Stimulated activated CD4-positive, alpha-beta T cell treated with anti-CD3 and anti-CD28 coated beads, Interleukin-4, amount 100 ng/mL, for 24 hours (primary cell): ENCODE measurements at places on chromosomes 4 and X.
A peak's percentile ranks its signal among the peaks of the same experiment; 100 is the strongest.

DNA sequence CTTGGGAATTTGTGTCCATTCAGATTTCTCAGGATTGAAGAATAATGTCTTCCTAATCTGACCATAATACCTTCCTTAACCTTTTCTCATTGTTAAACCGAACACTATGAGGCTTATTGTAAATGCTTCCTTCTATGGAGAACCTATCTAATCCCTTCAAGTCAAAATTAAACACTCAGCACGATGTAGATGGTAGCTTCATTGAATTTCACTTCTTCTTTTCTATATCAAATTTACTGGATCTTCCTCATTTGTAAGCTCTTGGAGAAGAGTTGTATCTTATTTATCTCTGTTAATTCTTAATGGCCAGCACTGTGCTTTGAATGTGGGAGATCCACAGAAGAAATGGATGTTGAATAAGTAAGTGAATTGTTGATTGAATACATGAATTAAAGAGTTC is 109.0 kb upstream of the RAPGEF2 start:
- DNase-seq = no peak

- DNase-seq = no peak
Observed at GRCh38 chrX:46262304-46262703, 282.9 kb downstream of the ZNF674 start.

DNA sequence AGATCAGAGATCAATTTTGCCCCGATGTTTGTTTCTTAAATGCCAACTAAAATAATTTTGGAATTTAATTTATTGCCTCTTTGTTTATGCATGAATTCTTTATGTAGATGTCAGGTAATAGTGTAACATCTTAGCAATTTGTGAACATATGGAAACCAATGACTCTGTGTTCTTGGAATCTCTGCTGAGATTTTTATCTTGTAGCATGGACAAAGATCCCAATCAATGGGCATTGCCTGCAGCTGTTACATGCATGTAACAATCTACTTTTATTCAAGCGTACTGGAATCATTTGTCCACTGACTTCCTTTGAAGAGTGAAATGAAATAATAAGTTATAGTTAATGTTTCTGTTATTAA is 61.6 kb upstream of the ARSJ start:
- DNase-seq = no peak

GRCh38 chr4:17695341-17695740 is 80.9 kb downstream of the MED28 start:
- DNase-seq = no peak

- DNase-seq = no peak
Observed at GRCh38 chrX:149881081-149881711, at the start of gene MAGEA8. Gene MAGEA8, plus strand, starts transcription at chrX:149881183. Its CDS starts 3,090 bp downstream, at chrX:149884273.

GRCh38 chr4:142331646-142332045 is 514.5 kb downstream of the INPP4B start:
- no peak for DNase-seq

DNA sequence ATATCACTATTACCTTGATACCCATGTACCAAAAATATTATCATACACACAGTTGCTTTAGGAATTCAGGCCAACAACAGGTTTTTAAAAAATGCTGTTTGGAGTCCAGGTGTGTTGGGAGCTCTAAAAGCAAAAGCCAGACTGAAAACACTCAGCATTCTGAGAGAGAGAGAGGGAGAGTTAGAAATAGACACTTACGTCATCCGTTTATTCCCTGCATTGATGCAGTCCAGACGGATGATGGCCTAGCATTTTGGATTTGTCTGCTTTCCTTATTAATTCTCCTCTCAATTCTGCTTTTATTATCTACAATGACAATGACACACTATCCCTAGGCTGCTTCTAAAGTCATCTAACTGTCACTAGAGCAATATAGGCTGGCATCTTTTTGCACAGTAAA is 358.3 kb upstream of the BOD1L1 start:
- no peak for DNase-seq

- DNase-seq = no peak
Observed at GRCh38 chrX:121356139-121356849, 308.9 kb downstream of the GLUD2 start.

DNA sequence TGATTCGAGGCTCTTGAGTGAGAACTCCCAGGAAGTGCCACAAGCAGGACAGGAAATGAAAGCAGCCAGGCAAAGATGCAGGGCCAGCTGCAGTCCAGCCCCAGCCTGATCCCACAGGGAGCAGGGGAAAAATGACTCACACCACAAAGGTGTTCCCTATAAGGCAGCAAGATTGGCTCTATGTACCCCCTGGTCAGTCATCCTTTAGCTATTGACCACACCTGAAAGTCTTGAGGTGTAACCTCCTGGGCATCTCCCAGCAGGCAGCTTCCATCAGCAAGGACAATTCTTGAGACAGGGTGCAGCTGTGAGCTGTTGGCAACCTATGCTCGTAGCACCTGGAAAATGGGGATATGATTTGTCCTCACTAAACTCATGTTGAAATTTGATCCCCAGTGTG is 27.9 kb upstream of the EXOC1L start:
- no peak for DNase-seq

DNA sequence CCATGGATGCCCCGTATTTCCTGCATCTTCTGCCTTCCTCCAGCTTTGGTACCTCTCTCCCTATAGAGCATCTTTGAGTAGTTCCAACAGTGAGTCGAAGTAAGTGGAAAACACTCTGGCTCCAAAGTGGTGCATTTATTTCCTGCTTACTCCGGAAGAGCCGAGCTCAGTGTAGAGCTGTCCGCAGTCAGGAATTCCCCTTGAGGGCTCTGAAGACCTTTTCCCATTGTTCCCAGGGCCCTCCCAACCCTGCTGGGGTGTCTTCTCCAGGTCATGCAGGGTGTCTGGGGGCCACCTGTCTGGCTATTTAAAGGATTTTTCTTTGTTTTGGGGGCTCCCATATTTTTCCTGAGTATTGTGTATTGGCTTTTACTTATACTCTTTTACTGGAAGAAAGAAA is 118.6 kb upstream of the MXRA5 start:
- no peak for DNase-seq

- DNase-seq = no peak
Observed at GRCh38 chr4:173794662-173795061, 264.6 kb upstream of the HAND2 start.

GRCh38 chr4:165210566-165210965 is 3.2 kb downstream of the KLHL2 start:
- no peak for DNase-seq

DNA sequence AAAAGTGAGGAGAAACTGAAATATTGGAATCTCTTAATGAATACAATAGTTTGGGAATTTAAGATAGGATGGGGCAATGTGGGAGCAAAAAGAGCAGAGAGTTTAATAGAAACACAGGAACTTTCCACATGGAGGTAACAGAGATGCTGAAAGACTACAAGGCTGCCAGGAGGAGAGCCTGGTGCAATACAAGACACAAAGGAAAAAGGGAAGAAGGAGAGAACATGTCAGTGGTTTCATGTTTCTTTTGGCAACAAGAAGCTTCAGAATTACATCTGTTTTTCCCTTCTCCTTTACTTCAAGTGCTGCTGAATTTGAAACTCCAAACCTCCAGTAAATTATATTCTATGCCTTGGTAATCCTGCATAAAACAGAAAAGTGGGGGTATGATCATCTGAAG is 474.3 kb downstream of the FAT4 start:
- DNase-seq = no peak

- DNase-seq = no peak
Observed at GRCh38 chr4:111937368-111937767, 207.9 kb upstream of the FAM241A start.

GRCh38 chr4:17260166-17260907 is 251.6 kb downstream of the QDPR start:
- DNase-seq = no peak

GRCh38 chrX:145735036-145735435 is 82.6 kb upstream of the SLITRK2 start:
- DNase-seq = no peak

GRCh38 chr4:105025263-105026017 is 121.2 kb upstream of the TET2 start:
- no peak for DNase-seq

DNA sequence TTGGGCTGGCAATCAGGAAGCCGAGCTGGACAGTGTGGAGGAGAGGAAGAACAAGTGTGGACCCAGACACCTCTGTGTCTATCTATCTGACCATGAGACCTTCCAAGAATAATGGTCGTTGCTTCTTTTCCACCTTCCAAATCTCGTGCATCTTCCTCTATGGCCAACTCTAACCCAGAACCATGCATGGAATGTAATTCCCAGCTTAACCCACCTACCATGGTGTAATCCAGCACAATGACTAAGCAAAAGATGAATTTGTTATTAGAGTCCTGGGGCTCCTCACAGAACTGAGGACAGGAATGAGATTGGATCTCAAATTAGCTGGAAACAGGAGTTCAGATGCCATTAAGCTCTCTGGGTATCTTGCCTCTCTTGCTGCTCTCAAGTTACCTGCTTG is 17.4 kb upstream of the TMEM184C start:
- no peak for DNase-seq

GRCh38 chr4:85370400-85371032 is 104.4 kb upstream of the ARHGAP24 start:
- no peak for DNase-seq

GRCh38 chrX:137848266-137848905 is 282.5 kb downstream of the ZIC3 start:
- no peak for DNase-seq

GRCh38 chrX:151970027-151970426 is 4.4 kb downstream of the GABRE start:
- no peak for DNase-seq

DNA sequence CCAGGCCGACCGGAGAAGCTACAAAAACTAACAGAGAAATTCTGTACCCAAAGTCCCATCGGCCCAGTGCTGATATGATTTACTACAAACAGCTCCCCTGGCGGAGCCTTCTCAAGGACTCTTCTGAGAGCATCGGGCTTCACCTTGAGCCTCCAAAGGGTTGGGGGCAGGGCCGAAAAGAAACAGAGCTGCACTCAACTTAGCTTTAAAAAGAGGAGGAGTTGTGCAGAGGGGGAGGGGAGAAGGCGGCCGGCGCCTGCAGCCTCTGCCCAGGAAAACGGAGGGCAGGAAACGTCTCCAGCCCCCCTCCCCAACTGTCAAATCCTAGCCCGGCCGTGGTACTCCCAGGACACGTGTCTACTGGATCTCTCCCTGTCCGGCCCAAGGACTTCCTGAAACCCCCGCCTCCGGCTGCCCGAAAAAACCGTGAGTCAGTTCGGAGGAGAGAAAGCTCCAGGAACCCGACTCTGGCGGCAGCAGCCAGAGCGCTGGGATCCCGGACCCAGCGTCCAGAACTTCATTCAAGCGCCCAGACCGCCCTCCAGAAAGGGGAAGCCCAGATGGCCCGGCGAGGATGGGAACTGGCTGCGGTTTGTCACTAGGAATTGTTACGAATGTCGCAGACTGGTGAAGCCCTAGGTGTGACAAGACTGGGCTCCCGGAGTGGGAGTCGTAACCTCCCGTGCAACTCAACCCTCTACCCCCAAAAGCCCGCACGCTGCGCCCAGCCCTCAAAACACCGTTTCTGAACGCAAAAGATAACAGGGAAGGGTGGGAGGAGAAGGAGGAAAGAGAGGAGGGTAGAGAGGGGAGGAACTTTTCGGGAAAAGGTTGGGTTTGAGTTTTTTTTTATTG is 973 bp downstream of the ADAMTS3 start:
- DNase-seq = peak; percentile 6

DNA sequence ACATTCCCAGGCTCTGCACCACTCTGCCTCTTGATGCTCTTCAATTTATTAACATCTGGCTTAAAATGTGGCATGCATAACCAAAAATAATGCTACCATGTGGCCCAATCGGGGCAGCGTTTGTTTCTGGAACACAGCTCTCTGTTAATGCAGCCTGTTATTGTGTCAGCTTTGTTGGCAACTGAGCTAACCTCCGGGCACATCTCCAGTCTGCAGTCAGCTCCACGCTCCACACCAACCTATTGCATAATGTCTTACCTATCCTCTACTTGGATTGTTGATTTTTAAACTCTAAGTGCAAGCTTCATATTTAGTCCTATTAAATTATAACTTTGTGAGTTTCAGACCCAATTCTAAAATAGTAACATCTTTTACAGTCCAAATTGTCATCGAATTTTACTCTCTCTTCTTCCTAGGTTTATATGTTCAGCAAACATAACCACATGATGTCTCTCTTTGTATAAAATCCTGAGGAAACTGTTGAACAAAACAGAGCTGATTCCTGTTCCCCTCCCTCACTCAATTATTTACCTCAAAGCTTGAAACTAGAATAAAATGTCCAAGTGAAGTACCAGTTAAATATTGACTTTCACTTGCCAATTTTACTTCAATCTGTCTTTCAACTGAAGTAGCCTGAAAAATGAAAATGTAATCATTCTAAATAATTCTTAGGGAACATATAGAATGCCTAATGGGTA is 92.2 kb upstream of the RAPGEF2 start:
- DNase-seq = no peak

- no peak for DNase-seq
Observed at GRCh38 chr4:54226404-54227255, 2.5 kb upstream of the PDGFRA start.

DNA sequence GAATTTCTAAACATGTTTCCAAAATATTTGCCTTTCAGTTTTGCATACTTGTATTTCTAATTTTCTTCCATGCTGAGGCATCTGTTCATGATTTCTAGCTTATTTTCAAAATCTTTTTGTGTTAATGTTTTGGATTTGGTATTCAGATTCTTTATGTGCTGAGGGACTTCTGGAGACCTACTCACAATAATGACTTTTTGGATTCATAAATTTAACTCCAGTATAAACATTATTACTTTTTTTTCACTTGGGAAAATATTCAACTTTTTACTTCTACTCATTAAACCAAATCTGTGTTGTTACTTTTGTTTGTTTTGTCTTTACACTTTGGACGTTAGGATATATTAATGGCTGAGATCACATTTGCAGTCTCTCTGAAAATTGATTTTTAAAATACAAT is 183.7 kb downstream of the TENM3 start:
- DNase-seq = no peak

DNA sequence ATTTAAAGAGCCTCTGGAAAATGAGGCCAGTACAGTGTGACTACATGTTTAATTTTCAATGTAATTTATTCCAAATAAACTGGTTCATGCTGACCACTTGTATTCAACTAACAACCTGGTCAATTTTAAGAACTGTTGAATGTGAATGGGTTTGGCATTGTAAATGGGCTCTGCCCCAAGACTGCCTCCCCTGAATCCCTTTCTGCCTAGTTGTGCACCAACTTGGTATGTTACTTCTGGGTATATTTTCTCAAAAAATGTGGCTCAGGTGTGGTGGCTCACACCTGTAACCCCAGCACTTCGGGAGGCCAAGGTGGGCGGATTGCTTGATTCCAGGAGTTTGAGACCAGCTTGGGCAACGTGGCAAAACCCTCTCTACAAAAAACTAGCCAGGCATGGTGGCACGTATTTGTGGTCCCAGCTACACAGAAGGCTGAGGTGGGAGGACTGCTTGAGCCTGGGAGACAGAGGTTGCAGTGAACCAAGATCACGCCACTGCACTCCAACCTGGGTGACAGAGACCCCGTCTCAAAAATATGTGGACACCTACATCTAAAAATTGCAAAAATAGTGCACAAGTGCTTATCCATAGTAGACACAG is 7.2 kb downstream of the RPL9 start:
- no peak for DNase-seq

GRCh38 chrX:31715675-31716074 is 643.8 kb upstream of the FTHL17 start:
- DNase-seq = no peak
